Neural crest cell (in vitro differentiated cells): ENCODE measurements at places on chromosomes 2 and 18. TPM values are rescaled to one million over a fixed set of nuclear protein-coding genes. Genes with fewer than 3 reads are reported as not detected.

- DNase-seq: no peak
Measured at GRCh38 chr2:120497261-120497977, 151.5 kb downstream of the INHBB start.

DNA sequence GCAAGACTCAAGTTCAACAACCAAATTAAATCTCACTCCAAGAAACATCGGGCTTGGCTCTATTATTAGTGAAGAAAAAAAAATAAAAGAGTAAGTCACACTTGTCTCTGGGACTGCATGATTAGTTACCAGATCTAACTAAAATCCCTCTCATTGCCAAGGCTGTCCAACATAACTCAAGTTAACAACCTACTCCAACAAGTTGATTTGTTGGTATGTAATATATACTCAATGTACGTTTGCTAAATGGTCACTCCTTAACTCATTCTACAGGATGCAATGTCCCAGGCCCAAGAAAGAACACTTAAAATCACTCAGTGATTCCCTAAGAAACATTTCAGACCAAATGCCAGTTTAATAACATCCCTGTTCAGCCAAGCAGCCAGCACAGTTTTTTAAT lies 95.1 kb downstream of the DYM start:
- DNase-seq: no peak

- DNase-seq: no peak
Measured at GRCh38 chr2:181528441-181528840, 71.3 kb downstream of the ITGA4 start.

The ZC3H6 gene
- 7.3 and 7.9 TPM in 2 replicates for total RNA-seq

- no peak for DNase-seq
Measured at GRCh38 chr2:62536873-62537547, 31.0 kb upstream of the TMEM17 start.

DNA sequence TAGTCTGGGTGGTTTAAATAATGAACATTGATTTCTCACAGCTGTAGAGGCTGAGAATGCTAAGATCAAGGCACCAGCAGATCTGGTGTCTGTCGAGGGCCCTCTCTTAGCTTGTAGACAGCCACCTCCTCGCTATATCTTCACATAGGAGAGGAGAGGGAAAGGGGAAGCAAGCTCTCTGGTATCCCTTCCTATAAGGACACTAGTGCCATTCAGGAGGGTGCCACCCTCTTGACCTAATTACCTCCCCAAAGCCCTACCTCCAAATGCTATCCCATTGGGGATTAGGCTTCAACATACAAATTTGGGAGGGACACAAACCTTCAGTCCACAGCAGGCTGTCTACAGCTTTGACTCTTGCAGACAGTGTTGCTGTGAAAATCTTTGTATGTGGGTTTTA lies 76.7 kb downstream of the BOLA3 start:
- no peak for DNase-seq

DNA sequence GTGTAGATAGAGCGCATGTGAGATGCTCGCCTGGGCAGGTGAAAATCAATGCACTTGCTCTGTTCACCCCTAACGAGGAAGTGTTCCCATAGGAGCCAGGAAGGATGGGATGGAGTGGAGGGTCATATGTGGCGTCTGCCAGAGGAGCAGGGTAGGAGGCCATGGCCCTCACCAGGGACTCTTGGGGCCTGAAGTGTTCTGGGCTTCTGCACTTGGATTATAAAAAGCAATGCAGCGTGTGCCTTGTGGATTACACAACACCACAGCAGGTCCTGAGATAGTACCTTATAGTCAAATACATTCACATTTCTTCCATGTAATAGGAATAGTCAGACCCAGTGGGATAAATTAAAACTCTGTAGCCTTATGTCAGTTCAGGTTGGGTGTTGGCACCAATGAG lies 100.1 kb downstream of the CABLES1 start:
- no peak for DNase-seq

DNA sequence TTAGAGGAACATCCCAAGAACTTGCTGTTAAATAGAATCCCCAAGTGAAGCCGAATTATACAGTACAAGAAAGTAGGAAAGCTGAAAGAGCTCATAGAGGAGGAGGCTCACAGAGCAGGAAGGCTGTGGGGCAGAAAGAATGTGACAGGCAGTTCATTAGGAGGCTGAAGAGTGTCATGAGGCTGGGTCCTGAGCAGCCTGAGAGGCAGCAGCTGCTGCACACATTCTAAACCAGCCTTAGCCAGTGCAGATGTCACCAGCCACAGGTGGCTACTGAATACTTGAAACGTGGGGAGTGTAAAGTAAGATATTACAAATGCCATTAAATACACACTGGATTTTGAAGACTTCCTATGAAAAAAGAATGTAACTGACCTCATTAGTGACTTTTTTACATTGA lies 490.2 kb upstream of the KLHL29 start:
- DNase-seq: no peak

The MEX3C gene
- total RNA-seq: 69.3 and 70.7 TPM in 2 replicates

The CD8B gene
- total RNA-seq: not detected in 2 replicates

The KANSL3 gene
- total RNA-seq: 57.7 and 58.8 TPM in 2 replicates

GRCh38 chr2:62597323-62597722 lies 91.3 kb upstream of the TMEM17 start:
- no peak for DNase-seq

DNA sequence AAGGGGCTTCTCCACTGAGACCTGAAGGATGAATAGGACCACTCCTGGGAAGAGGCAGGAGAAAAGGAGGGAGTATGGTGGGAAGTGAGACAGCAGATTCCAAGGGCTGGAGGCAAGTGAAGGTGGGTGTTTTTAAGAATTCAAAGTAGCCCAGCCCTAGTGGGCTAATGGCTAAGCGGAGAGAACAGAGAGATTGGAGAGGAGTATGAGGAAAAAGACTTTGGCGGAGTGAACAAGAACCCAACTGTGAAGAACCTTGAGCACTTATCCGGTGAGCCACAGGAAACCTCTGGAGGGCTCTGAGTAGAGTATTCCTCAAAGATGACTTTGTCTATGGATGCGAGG lies 142.6 kb downstream of the COPS8 start:
- no peak for DNase-seq

GRCh38 chr2:88871336-88871735 lies 179.9 kb downstream of the RPIA start:
- DNase-seq: no peak

The COL6A3 gene
- 4.5 and 4.9 TPM in 2 replicates for total RNA-seq

DNA sequence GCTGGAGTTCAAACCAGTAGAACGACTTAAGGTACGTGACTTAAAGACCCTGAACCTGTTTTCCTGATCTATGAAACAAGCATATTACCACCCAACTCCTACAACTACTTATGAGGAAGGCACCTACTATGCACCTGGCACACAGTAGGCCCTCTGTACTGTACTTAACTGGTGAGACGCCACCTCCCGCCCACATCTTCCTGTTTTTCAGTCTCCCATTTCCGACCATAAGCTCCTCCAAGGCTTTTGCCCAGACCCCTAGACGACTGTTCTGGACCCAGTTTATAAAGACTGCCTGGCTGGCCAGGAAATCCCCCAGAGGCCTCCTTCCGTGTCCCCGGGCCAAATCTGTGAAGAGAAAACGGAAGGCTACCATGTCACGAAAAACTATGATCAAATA lies 1.5 kb downstream of the GALNT14 start:
- no peak for DNase-seq

The ABCB11 gene
- 0.07 and 0.11 TPM in 2 replicates for total RNA-seq

- no peak for DNase-seq
Measured at GRCh38 chr18:50715919-50716318, 103.9 kb downstream of the MRO start.

The CCDC150 gene
- total RNA-seq: 29.0 and 31.8 TPM in 2 replicates

DNA sequence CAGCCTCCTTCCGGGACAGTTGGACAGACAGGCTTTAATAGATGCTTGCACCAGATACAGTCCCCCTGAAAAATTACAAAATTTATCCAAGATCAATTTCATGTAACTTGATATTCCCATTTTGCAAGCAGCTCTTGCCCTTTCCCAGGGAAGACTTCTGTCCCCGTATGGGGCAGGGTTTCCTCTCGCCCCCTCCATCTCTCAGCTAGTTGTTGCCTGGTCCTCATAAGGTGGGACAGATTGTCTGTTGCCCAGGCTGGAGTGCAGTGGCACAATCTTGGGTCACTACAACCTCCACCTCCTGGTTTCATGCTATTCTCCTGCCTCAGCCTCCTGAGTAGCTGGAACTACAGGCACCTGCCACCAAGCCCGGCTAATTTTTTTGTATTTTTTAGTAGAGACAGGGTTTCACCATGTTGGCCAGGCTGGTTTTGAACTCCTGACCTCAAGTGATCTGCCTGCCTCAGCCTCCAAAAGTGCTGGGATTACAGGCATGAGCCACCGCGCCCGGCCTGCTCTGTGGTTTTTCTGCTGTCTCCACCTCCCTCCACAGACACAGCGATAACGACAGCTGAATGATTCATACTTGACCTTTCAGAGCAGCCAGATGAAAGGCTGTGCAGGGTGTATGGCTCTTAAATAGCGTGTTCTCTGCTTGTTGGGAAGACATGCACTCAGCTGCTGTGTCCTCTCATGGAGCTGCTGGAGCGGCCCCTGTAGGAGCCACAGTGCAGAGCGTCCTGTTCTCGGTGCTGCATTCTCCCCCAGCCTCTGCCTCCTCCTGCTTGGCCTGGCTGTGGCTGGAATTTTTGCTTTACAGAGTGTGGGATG lies 61.4 kb downstream of the TTC39C start:
- DNase-seq: peak; percentile 2

- DNase-seq: no peak
Measured at GRCh38 chr2:47485751-47486300, 82.9 kb downstream of the MSH2 start.

GRCh38 chr2:203446071-203446481 lies 89.0 kb downstream of the RAPH1 start:
- no peak for DNase-seq

GRCh38 chr2:217636991-217637561 lies 365.7 kb downstream of the TNS1 start:
- peak; percentile 4 for DNase-seq

The TUBA3E gene
- total RNA-seq: not detected in 2 replicates

The DSG2 gene
- 18.4 and 19.4 TPM in 2 replicates for total RNA-seq

The SULT1C4 gene
- total RNA-seq: 7.7 and 8.0 TPM in 2 replicates

GRCh38 chr2:227423656-227424499 lies 36.1 kb upstream of the SCYGR1 start:
- DNase-seq: no peak

The INPP5D gene
- 0.28 and 0.30 TPM in 2 replicates for total RNA-seq
